Esophagus squamous epithelium (tissue), 5 donors: ENCODE measurements at places on chromosomes 3 and 15.

- no peak for DNase-seq
Observed at GRCh38 chr15:81567924-81568323, 193.9 kb upstream of the TMC3 start.

- no peak for DNase-seq
Observed at GRCh38 chr15:95175914-95176658, 944.7 kb downstream of the MCTP2 start.

- DNase-seq: no peak
Observed at GRCh38 chr3:197545101-197545500, 10.7 kb downstream of the BDH1 start.

- no peak for DNase-seq
Observed at GRCh38 chr3:140424726-140425125, 253.1 kb upstream of the TRIM42 start.

- DNase-seq: no peak
Observed at GRCh38 chr3:59341459-59341858, 291.6 kb upstream of the CFAP20DC start.

DNA sequence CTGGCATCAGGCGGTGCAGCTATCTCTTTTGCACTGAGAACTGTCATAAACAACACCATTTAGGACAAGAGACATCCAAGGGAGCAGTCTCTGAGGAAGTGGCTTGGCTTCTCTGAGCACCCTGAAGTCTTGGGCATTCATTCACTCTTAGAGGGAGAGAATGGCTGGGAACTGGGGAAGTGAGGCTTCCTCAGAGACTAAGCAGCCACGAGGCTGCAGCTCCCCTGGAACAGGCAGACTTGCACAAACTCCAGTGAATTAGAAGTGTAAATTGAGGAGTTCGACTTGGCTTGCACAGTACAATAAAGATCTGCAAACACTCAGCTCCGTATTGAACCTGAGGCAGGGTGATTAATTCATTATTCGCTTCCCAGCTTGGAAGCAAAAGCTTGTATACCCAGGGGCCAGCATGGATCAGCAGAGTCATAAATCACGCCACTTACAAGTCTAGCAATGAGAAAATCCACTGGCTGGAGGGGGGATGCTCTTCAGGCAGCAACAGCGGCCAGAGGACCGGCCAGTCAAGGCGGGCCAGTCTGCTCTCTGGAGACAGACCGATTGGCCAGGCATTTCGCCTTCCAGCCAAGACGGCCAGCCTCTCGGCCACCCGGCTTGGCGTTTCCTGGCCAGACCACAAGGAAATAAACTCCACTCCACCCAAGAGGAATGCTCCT, 118.8 kb upstream of the ADPGK start:
- no peak for DNase-seq

DNA sequence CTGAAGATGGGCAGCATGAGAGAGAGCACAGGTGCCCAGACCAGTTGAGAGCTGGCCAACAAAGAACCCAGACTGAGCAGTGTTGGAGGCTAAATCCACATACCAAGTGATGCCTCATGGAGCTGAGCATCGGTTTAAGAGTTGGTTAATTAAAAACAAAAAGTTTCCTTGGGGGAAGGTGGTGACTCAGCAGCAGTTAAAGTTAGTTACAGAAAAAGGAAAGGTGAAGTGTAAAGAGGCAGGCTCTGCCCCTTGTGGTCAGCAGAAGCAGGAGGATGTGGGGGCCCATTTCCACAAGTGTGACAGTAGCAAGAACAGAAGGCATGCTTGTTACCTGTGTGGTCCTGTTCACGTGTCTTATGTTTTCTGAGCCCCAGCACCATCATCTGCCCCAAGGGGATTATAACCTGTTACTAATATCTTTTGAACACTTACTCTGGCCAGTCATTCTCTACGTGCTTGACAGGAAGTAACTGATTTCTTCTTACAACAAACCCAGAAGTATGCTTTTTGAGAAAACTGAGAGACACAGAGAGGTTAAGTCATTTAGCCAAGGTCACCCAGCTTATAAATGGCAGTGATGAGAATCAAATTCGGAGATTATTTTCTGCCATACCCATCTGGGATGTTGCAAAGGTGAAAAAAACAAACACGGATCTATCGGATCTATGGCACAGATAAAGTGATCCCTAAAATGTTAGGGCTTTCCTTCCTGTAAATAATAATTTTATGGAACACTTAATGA, 91.0 kb downstream of the EPHB1 start:
- DNase-seq: no peak

GRCh38 chr3:195802795-195803194, 8.9 kb downstream of the MUC4 start:
- no peak for DNase-seq

- no peak for DNase-seq
Observed at GRCh38 chr15:72502220-72502809, 28.2 kb downstream of the ARIH1 start.

DNA sequence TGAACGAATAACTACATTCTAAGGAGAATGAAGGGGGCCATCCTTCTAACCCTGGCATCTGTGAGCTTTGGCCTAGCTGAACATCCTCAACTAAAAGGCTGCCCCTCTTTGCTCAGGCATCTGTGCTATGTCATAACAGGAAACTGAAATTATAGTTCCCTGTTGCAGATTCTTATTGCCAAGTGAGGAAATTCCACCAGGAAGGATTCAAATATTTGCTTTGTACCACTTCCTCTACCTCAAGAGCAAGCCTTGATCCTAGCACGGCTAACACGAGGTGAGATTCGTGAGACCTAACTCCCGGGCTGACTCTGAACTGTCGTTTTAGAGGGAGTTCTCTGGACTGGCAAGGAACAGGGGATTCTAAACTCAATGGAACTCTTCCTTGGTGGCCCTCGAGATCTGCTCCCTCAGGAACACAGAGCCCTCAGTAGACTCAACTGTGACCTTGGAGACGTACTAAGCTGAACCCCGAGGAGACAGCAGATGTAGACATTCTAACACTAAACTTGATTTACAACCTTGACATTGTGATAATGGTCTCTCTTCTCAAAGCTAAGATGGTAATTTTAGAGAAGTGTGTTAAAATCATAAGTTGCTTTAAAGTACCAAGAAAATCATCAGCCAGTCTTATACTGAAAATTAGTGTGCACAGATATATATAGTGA, 4.2 kb downstream of the SPG21 start:
- no peak for DNase-seq

- no peak for DNase-seq
Observed at GRCh38 chr3:13822042-13822441, 57.8 kb downstream of the WNT7A start.
